Omental fat pad (tissue), 4 donors: ENCODE measurements at places on chromosomes 1 and 21. TPM values are rescaled to one million over a fixed set of nuclear protein-coding genes. Genes with fewer than 3 reads are reported as not detected.

DNA sequence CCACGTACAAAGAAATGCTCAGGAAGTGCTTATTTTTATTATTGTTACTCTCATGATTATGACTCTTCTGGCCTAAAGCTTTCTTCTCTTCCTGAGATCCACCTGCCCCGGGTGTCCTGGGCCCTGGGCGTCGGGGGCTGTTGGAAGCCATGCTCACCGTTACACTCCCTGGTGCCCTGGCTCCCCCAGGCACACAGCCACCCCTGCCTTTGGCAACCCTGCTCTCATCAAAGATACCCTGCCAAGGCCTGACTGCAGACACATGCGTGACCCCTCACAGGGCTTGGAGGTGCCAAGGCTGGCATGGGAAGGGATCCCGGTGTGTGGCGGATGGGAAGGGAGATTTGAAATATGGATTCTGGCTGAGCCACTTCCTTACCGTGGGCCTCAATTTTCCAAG is 3.3 kb upstream of the KISS1 start:
- DNase-seq = no peak

GRCh38 chr21:32728456-32728839 is 635 bp upstream of the SYNJ1 start:
- DNase-seq = no peak

GRCh38 chr1:160211046-160211790 is 6.0 kb downstream of the PEA15 start:
- DNase-seq = no peak

GRCh38 chr1:207752456-207752998 is 673 bp downstream of the CD46 start:
- no peak for DNase-seq

DNA sequence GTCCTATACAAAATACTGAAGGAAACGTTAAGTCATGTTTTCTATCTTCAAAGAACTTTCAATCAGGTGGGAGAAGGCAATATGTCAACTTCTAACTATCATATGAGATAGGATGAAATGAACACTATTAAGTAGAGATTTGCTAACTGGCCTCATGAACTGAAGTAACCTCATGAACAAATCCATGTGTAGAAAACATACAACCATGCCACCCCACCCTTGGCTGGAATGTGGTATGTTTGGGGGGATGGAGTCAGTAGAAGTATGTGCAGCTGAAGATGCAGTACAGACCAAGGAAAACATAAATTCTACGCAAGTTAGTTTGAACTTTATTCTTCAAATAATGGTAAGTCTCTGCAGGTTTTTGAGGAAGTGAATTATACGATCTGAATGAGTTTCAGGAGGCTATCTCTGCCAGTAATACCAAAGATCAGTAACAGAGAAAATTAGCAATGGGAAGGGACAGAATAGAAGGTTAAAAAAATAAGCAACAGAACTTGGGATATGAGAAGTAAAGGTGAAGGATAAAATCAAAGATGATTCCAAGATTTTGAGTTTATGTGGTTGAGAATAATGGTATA is 4.5 kb downstream of the TRMT1L start:
- no peak for DNase-seq

GRCh38 chr1:174693085-174693484 is 245.3 kb downstream of the GPR52 start:
- no peak for DNase-seq

Gene OR2T2
- total RNA-seq = not detected
